ENCODE measurements at places on chromosomes 1 and 21.

DNA sequence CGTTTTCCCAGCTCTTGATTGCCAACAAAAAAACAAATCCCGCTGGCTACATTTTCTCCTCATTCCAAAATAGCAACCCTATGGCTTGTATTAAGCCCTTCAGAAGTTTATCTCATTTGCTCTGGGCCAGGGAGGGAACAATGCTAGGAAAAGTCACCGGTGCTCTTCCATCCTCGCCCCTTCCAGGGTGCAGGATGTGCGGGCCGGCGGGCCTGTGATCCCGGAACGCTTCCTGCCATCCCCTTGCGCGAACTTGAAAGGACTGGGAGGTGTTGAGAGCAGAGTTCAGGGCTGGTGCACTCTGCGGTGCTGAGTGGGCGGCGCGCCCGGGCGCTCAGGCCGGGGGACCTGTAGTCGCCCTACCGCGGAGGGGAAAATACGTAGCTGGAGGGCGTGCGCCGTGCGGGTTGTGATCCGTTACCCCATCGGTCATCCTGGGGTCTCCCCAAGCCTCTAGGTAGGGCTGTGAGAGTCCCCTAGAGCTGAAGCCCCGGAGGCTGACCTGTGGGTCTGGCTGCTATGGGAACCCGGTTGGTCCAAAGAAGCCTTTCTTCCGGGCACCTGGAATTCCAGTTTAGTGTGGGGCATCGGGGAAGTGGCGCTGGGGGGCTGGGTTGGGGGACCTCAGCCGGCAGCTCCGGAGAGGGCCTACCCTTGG is 13.1 kb downstream of the NR5A2 start:
- DNase-seq = no peak

DNA sequence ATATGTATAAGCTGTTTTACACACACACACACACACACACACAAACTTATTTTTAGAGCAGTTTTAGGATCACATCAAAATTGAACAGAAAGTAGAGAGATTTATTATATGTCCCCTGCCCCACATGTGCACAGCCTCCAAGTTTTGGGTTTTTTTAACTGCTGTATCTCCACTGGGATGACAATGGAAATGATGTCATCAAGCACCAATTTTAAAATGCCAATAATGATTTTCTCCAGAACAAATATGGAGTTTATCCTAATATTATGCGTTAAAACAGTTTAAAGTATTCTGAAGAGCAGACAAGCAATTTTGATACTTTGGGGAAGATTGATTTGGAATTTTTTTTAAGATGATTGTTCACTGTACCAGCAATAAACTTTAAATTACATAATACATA is 56.7 kb downstream of the GFI1 start:
- DNase-seq = no peak

DNA sequence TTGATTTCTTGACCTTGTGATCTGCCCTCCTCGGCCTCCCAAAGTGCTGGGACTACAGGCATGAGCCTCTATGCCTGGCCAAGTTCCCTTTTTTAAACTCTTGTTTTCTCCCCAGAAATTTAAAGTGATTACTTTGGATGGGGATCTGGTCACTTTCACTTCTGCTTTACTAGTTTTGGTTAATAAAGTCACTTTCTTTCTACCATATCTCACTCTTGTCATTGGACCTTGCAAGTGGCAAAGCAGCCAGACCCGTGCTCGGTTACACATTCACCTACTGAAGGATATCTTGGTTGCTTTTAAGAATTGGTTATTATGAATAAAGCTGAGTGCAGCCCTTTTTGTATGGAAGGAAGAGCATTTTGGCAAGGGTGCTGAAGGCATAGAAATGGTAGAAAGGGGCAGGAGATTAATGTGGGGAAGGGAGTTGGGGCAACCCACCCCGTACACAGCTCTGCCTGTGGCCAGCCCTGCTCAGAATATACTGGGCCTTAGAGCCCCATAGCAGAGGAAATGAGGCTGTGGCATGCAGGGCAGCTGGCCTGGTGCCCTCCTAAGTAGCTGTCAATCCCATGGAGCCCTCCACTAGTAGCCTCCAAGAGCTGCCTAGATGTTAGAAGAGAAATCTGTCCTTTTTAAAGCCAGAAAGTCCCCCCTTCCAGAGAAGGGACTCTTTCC is 40.7 kb downstream of the CD2 start:
- DNase-seq = no peak

DNA sequence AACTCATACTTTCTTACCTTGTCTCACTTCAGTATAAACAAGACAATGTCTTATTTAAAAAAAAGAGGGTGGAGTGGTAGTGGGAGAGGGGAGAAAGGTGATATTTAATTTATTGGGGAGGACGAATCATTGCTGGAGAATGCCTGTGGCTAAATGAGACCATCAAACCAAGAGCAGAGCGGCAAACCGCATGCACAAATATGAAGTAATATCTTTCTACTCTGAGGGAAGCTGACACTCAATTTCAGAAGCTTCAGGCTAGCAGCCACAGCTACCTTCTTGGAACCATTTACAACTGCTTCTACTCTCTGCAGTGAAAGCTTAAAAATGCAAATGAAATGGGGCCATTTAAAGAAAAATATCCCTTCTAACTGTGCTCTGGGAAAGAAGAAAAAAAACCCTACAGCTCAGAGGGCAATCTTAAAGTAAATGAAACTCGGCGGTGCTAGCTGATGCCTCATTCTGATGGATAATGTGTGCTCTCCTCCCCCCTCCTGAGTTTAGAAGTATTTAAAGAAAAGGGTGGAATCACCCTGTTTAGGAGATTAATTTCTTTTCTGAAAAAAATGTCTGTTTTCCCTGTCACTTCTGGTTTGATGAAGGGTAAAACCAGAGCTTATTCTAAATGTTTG is 178.2 kb upstream of the CAMK1G start:
- no peak for DNase-seq

DNA sequence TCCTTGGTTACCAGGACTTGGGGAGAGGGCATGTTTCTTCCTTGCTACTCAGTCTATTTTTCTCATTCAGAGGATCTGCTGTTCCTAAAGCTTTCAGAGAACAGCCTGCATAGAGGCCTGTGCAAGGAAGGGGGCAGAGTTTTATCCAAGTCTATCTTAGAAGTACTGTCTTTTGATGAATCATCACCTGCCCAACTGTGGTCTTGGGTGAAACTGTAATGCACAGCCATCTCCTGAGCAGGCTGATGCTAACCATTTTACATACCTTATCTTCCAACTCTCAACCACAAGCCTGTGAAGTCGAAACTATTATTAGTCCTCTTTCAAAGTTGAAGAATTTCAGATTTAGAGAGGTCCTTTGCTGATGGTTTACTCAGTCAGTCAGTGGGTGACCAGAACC is 368.0 kb downstream of the HHAT start:
- no peak for DNase-seq

DNA sequence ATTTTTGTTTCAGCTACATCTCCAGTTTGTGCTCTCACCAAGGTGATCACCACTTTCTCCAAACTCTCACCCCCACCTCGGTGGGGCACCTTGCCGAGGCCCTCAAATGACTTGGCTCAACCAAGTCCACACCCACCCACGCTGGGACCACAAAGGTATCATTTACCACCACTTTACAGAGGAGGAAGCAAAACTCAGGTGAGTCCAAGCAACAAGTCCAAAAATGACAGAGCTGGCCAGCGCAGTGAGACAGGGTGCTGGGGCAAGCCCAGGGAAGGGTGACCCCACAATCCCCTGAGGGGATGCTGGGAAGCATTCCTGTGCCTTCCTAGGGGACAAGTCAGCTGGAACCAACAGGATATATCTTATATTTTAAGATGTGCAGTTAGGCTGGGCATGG is 24.7 kb downstream of the SSBP3 start:
- DNase-seq = no peak
